ENCODE measurements at places on chromosomes 2 and 18.

DNA sequence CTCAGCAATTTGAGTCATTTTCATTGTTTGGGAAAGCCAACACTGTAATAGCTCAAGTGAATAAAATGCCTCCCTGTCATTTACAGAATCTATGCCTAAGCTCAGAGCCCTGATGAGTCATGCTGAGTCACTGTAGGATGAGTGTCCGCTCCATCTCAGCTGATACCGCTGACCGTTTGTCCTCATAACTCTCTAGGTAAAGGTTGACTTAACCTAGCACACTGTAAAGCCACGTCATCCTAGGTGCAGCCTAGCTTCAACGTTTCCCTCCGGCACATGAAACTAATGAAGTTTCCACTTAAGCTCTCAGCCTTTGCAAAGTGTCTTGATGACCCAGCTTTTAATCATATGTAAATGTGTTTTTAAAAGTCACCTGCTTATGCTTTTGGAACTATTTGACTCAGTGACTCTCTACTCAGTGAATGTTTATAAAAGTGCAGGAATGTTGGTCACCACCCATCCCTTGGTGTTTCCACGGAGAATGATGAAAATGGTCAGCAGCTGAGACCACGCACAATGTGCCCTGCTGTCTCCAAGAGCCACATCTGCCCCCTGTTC, 154.0 kb downstream of the PMAIP1 start:
- DNase-seq = peak; percentile 90

- peak; percentile 41 for DNase-seq
Observed at GRCh38 chr18:46333431-46334135, 229.4 kb downstream of the HAUS1 start.

DNA sequence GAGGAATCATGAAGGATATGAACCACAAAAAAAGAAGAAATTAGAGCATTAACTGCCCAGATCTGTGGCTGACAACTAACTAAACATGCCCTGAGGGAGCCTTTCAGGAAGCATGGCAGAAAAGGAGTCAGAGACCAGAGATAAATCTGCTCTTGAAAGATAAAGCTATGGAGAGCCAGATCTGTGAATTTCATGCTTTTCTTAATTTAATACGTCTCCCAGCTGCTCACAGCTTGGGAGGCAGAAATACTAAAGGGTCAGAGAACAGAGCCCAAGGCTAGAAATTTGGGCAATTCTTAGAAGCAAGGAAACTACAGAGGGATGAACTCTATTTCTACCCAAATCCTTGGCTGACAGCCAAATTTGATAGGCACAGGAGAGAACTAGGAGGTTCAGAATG, 223.0 kb upstream of the DPP10 start:
- DNase-seq = no peak

GRCh38 chr2:38039121-38039910, 36.6 kb downstream of the CYP1B1 start:
- peak; percentile 59 for DNase-seq

DNA sequence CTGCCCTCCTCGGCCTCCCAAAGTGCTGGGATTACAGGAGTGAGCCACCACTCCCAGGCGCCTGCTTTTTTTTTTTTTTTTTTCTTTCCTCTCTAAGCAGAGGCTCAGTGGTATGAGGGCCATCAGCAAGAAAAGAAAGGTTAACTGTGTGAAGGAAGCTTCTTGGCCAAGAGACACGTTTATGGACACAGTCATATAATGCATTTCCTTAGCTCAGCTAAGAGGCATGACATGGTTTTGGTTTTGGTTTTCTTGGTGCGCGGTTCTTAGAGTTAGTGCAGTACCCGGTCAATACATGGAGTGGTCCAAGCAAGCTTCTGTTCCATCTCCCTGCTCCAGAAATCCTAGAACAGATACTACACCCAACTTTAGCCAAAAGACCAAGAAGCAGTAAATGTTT, 42.6 kb downstream of the RALBP1 start:
- no peak for DNase-seq

DNA sequence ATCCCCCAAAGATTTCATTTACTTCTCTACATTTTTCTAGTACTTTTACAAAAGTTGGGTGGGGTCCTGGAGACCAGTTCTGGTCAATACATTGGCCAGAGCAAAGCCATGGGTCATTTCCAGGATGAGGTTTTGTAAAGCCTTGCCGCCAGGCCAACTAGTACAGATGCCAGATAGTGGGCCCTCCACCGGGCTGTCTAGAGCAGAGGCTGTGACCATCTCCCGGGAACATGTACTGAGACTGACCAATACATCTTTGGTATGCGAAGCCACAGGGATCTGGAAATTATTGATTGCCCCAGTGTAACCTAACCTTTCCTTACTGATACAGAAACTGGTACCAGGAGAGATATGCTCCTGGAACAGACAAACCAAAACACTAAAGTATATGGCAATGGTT, 599.2 kb downstream of the ADCYAP1 start:
- no peak for DNase-seq

DNA sequence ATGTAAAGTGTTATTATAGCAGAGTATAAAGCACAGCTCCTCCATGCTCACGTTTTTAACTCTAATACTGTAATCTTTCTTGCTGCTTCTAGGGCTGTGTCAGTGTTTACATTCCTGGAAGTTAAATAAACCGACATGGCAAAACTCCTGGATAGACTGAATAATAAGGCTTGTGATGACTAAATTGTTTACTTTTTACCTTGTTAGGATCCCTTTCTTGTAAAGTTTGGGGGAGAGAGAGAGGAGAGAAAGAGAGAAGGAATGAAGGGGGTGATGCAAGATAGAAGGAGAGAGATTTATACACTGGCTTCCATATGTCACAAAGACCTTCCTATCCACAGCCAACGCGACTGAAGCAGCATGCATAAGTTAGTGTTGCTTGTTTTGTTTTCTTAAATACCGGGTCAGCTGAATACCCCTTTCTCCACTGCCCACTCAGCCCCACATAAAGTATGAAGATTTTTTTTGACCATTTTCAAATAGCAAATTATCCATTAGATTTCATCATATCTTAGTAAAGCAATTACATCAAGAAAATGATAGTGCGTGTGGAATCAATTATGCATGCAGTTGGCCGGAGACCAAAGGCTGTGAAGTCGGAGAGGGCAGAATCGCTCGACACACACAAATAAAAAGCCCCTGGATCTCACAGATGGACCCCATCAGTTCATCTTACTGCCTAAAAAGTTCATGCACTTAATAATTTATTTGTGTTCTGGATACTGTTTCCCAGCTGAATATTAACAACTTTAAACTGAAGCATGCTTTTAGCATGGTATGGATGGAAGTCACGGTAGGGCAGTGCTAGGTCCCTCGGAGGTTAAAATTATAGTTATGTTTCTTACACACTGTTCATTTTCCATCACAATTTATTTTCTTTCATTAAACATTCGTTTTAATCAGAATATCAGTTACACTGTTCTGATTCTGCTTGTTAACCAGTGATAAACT, 20.1 kb downstream of the BCL11A start:
- peak; percentile 75 for DNase-seq

GRCh38 chr2:76692908-76693307, 829.3 kb downstream of the LRRTM4 start:
- no peak for DNase-seq

- no peak for DNase-seq
Observed at GRCh38 chr18:46174342-46175041, 70.3 kb downstream of the HAUS1 start.

GRCh38 chr2:15260835-15261234, 300.3 kb downstream of the NBAS start:
- no peak for DNase-seq

GRCh38 chr18:67514901-67515540, 1.5 kb downstream of the DSEL start:
- DNase-seq = peak; percentile 28
